Dermis blood vessel endothelial cell (primary cell): ENCODE measurements at places on chromosomes 1 and 21. TPM values are rescaled to one million over a fixed set of nuclear protein-coding genes. Genes with fewer than 3 reads are reported as not detected.

ELAVL4 gene
- not detected in 2 replicates for total RNA-seq

KCNJ9 gene
- not detected in 2 replicates for total RNA-seq

SPRR1A gene
- total RNA-seq, result not detected in 2 replicates

CTSS gene
- total RNA-seq, result 57.5 and 63.3 TPM in 2 replicates

DNA sequence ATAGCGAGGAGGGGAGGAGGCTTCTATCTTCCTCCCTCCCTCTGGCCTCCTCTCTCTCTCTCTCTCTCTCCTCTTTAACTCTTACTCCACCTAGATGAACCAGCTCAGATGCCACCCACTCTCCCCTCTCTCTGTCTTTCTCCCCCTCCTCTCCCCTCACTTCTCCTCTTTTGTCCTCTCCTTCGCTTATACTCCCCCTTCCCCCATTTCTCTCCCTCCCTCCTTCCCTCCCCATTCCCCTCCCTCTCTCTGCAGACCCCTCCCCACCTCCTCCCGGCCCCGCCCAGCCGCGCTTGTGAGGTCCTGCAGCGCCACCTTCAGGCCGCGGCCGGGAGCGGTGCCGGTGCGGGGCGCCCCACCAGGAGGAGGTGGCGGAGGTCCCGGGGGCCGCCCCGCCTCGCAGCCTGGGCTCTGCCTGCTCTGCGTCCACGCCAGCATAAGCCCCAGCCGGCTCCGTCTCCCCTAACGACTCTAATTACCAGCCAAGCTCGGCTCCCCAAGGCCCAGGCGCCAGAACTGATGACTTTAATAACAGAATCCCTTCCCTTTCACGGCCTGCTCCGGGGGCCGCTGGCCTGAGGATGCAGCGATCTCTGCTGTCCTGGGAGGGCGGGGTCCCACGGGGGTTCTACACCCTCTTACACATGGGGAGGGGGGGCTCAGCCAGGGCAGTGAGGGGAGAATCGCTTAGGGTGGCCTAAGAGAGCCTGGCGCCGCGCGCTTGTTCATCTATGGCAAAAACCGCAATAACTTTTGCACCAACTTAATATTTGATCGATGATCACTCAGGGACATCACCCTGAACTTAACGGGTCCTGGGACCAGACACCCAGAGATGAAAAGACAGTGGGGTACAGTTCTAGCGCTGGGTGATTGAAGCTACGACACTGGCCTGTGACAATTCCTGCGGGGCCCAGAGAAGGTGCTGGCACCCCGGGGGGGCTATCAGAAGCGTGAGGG, 637.3 kb downstream of the MATN1 start:
- DNase-seq, result peak; percentile 63

DNA sequence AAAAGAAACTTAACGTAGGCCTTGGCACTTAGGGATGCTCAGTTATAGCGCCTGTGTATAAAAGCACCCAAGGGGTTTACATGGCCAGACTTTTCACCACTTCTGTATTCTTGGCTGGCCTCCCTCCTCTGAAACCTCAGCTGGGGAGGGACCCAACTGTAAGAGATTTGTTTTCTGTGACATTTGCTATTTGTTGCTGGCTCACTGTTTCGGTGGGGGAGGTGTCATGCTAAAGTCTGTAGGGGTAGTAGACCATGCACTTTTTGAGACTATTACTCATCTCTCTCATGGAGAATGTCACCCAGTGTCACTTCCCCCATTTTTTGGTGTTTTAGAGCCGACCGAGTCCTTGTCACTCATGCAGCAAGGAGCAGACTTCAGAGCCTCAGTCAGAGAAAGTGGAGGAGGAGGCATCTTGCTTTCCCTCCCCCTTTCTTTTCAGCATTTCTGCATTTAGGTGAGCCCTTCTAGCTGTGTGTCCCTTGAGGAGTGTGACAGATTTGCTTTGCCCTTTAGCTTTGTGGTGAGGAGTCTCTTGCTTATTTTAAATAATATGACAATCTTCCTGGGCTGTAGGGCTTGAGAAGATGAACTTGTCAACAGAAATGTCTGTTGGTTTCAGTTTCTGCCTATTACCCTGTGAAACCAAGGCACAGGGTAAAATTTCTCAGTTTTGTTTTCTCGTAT, 160.1 kb downstream of the FASLG start:
- no peak for DNase-seq

GRCh38 chr1:234886081-234886984, 242.3 kb downstream of the TOMM20 start:
- DNase-seq, result no peak

- DNase-seq, result no peak
These were observed 54.9 kb upstream of the C1orf198 start for GRCh38 chr1:230923176-230923575.

DNA sequence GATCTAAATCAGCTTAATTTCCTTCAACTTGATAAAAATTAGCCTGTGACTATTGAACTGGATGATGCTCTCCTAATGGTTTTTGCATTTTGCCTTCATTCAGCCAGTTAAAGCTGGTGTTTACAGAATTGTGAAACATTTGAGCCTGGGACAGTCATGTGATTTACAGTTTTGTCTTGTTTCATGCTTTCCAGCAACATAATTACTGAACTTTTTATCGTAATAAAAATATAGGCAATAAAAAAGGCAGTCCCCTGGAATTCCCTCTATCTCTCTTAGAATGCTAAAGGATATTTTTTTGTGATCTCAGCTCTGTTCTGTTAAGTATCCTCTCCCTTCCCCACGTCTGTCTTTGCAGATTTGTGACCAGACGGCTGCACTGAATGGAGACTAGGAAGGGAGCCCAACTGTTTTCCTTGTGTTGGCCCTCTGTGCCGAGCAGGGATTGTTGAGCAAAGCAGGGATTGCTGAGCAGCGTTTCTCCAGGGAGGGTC, 70.3 kb upstream of the RGL1 start:
- DNase-seq, result no peak

- no peak for DNase-seq
These were observed 137.3 kb downstream of the SDCCAG8 start for GRCh38 chr1:243393096-243393495.

DNA sequence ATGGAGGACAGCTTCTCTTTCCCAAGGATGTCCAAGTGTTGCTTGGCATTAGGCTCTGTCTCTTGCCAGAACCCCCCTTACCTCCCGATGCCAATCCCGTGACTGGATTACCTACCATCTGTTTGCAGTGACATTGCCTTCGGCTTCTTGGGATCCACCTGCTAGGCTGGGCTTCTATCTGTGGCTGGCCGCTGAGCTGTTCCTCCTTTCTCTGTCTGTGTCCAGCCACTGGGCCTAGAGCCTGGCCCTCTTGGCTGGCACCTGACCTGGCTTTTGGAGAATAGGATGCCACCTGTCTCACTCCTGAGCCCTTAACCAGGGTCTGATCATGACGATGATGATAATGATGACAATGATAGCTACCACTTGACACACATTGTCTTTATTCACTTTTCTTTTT, 41.6 kb upstream of the STUM start:
- DNase-seq, result no peak

DNA sequence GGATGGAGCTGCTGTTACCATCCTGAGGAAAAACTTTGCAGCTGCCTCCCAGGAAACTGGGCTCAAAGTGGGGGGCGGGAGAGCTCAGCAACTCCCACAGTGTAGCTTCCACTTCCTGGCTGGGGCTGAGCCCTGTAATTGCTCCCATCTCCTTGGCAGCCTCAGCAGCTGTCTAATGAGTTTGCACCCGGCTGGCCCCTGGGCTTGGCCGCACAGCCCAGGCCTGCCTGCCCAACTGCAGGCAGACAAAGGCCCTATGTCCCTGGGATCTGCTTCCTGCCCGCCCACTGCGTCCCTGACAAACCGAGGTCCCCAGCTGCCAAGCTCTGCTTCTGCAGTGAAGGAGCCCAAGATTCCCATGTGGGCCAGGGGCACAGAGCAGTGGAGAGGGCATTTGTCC, 30.1 kb downstream of the EDN2 start:
- DNase-seq, result no peak
